Hematopoietic multipotent progenitor cell (in vitro differentiated cells): ENCODE measurements at places on chromosomes 11 and 22. TPM values are rescaled to one million over a fixed set of nuclear protein-coding genes. Genes with fewer than 3 reads are reported as not detected.

OR2D2 gene
- total RNA-seq: 2.4 TPM

MMP8 gene
- 1.3 TPM for total RNA-seq

PARVG gene
- 133 TPM for total RNA-seq

EMID1 gene
- total RNA-seq: 161 TPM

OR51I1 gene
- 1.3 TPM for total RNA-seq

CEP126 gene
- 1.3 TPM for total RNA-seq
